Activated CD4-positive, alpha-beta T cell treated with anti-CD3 and anti-CD28 coated beads, Interleukin-2, Interleukin-6, amounts not matched to agents 100 ng/mL and 50 ng/mL, durations not matched to agents 16 hours and 8 hours (primary cell): ENCODE measurements at places on chromosomes 16 and 17.

DNA sequence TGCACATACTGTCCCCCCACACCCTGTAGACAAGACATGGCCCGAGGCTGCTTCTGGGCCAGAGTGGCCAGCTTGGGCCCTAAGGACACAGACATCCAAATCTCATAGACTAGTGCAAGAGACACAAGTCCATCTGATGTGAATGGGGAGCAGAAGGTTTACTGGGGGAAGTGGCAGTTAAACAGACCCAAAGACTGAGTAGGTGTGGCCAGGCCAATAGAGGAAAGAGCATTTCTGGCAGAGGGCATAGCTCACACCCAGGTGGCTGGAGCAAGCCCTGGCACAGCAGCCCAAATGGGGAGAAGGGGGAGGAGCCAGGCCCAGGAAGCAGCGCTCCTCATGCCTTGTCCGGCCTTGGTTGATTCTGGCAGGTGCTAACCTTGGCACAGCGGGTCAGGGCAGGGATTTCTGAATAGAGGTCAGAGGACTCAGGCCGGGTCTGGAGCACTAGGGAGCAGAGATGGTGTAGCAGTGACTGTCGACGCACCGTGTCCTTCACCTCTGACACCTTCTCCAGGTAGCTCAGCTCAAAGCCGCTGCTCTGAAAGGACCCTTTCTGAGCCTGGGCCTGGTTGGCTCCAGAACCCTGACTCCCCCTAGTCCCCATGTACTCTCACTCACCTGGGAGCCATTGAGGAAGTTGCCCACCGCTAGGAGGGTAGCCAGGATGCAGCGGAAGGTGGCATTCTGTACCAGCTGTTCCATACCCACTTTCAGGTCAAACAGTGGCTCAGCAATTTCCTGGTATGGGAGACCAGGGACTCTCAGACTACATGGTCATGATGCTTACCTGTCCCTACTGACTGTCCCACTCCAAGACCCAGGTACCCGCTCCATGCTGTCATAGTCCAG is 4.1 kb downstream of the TMEM208 start:
- no peak for DNase-seq

DNA sequence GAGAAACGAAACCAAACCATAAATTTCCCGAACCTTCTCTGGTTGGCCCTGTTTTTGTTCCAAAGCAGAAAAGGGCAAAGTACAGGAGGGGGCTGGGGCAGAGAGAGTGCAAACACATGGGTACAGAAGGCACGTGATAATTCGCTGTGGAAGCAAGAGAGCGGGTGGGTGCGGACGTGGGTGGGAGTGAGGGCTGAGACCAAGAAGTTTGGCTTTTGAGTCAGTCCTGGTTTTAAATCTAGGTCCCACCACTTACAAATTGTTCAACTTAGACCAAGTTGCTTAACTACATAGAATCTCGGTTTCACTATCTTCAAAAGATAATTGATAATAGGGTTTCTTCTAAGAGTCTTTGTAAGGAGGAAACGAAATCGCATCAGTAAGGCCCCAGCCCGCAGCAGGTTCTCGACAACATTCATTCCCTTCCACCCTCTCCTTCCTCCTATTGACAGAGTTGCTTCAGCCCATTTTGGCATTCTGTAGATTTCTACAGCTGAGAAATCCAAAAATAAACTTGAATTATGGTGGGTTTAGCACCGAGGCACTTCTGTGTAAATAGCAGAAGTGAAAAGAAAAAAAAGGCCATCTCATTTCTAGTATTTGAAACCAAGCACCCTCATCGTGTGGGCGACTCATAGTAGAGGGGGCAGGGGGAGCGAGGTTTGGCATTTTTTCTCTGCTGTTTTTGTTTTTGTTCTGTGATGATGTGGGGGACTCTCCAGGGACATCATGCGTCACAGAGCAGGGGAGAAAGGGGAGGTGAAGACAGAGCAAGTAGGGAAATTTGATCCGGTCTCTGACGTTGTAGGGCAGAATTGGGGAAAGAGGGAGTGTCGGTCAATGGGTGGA is 33.6 kb upstream of the CCR7 start:
- DNase-seq = peak; percentile 85

GRCh38 chr17:3635474-3636153 is 436 bp downstream of the SHPK start:
- no peak for DNase-seq

GRCh38 chr16:13733561-13733960 is 186.4 kb upstream of the ERCC4 start:
- no peak for DNase-seq

GRCh38 chr17:34645594-34645993 is 66.2 kb downstream of the TMEM132E start:
- no peak for DNase-seq

- no peak for DNase-seq
These were observed 11.1 kb downstream of the USP6 start for GRCh38 chr17:5126719-5127488.

DNA sequence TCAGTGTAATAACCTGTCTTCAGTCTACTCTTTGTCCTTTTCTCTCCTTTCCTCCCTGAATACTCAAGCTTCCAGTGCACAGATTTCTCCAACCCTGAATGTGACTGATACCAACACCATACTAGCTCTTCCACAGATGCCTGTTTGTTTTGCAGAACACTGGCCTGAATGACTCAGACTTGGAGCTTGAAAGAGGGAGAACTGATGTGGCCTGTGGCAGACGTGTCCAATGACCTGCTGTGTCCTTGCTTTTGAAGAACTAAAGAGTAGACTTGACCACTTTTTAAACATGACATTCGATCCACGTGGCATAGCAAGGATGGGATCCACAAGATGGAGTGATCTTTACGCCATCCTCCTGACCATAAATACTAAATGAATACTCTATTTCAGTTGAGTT is 361.0 kb downstream of the WWOX start:
- no peak for DNase-seq

DNA sequence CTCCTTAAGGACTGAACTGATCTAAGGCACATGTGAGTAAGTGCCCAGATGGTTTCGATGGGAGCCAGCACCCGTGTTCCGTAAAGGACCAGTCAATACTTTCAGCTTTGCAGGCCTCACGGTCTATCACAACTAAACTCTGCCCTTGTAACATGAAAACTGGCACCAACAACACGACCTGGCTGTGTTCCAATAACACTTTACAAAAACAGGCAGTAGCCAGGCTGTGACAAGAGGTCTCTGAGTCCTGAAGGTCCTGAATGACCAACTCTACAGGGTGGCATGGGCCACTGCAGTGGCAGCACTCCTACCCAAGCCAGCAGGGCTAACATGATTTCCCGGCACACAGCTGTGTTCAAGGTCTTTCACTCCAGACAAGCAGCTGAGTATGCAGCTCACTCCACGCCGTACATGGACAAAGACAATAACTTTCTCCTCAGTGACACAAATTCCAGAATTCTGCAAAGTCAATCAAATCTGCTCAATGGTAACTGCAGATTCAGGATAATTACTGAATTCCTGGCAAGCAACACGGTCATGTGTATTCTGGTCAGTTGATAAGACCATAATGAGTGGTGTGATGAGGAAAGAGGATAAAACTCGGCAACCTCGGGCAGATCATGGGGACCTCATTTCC is 15.3 kb downstream of the NPLOC4 start:
- DNase-seq = no peak

GRCh38 chr17:75571197-75571884 is 16.3 kb upstream of the MYO15B start:
- no peak for DNase-seq

DNA sequence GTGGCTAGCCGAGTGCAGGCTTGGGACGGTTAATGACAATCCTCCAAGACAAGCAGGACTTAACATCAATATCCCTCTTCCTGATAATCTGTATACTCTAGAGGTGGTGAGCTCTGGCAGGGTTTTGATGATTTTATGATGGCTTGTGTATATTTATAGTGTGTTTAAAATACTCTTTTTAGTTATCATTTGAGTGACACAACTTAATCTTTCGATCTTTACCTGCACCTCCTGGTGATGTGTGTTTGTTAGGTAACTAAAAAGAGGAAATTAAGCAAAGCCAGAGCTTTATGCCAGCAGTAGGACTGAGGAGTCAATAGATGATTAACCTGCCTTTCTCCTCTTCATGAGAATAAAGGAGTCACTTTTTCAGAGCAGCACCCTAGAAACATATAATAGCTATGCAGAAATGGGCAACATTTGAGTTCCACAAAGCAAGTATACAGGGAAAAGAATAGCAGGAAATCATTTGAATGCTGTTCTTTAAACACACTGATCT is 210.5 kb downstream of the IRX3 start:
- no peak for DNase-seq

GRCh38 chr17:82076018-82076784 is 10.6 kb upstream of the DUS1L start:
- DNase-seq = no peak

DNA sequence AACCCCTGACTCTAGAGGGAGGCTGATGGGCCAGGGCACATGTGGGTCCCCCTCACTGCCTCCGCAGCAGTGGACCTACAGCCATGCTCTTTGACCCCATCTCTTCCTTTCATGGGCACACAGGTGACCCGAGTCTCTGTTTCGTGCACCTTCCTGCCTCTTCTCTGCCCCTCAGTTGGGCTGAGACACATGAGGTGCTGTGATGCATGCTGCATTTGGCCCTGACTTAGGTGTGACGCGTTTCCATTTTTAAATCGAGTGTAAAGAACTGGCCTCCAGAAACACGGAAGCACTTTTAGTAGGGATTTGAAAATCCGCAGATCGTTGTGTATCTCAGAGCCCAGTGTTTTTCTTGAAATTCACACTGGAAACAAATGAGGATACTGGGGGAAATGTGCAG is 24.6 kb downstream of the C16orf90 start:
- DNase-seq = no peak

DNA sequence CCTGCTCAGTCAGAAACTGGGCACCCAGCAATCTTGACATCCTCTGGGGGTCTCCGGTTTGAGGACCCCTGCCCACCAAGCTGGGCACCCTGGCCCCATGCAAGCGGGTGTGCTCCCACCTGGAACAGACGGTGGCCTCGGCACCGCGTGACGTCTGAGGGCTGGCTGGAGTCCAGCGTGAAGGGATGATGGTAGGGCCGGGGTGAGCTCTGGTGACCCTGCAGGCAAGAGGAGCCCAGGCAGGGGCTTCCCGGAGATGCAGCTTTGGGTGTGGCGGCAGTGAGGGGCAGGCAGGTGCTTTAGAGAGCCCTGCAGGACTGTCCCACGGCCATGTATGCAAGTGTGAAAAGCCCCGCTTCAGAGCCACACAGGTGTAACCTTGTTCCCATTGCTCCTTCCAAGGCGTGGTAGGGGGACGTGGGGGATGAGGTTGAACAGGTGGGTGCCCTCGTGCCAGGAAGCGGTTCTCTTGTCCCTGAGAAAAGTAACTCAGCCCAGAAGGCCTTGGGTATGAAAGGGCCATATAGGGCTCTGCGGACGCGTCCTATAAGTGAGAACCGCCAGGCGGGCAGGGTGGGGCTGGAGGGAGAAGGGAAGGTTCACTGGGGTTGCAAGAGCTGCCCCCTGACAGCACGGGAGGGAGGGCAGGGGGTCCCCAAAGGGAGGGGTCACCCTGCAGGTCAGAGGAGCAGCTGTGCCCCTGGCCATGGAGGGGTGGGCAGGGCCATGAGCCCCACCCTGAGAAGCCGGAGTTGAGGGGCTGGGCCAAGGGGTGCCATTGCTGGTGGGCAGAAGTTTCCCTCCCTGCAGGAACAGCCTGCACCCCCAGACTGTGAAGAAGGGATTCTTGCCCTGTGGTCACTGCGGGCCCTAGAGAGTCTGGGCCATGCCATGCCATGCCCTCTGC is 9.2 kb downstream of the RGS11 start:
- DNase-seq = no peak

- DNase-seq = peak; percentile 89
These were observed 2.5 kb downstream of the P2RX1 start for GRCh38 chr17:3913531-3914311.
